Mesenchymal stem cell (in vitro differentiated cells and primary cell): ENCODE measurements at places on chromosomes 4 and X.

GRCh38 chrX:1475481-1475880, 22.8 kb upstream of the ASMTL start:
- DNase-seq, result no peak

DNA sequence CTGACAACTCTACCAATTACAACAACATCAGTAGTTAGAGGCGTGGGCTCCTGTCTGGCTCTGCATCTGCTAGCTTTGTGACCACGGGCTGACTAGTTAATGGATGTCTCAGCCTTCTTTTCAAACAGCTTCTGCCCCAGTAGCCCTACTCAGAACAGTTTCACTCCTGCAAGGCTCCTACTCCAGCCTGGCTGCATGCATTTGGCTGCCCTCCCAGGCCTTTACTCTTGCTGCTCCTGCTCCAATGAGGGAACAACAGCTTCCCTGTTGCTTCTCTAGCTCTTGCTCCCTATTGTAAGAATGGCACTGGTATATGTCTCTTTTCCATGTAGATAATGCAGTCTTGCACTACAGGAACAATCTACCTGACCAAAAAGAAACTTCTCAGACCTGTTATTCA, 93.3 kb downstream of the TTC29 start:
- no peak for DNase-seq

- no peak for DNase-seq
Measured at GRCh38 chr4:94798808-94799207, 41.1 kb downstream of the BMPR1B start.

DNA sequence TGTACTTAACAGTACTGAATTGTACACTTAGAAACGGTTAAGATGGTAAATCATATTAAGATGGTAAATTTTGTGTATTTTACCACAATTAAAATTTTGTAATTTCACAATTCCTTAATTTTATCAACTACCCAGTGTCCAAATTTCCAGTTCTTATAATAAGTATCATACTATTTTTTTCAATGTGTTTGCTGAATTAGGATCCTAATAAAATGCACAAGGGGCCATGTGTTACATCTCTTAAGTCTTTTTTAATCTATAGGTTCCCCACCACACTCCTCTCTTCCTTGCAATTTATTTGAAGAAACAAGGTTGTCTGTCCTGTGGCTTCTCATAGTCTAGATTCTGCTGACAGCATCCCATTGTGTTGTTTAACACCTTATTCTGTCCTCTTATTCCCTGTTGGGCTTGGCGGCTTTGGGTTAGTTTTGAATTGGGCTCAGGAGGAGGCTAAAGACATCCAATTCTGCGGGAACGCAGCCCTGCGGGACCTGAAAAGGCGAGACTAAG, 533 bp upstream of the SYAP1 start:
- DNase-seq, result no peak

GRCh38 chr4:69668680-69669079, 15.6 kb upstream of the UGT2A1 start:
- DNase-seq, result no peak

DNA sequence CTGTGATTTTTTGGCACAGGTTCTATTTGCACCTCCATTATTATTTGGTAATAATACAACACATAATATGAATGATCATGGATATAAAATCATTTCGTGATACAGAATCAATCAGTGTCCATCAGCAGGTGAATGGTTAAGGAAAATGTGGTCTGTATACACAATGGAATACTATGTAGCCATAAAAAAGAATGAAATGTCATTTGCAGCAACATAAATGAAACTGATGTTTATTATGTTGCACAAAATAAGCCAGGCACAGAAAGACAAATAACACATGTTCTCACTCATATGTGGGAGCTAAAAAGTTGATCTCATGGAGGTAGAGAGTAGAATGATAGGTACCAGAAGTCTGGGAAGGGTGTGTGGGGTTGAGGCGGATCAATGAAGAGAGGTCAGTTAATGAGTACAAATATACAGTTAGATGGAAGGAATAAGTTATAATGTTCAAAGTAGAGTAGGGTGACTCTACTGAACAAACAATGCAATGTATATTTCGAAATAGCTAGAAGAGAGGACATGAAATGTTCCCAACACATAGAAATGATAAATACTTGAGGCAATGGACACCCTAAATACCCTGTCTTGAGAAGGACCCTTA, 1.1 kb upstream of the SMARCA1 start:
- DNase-seq, result no peak

DNA sequence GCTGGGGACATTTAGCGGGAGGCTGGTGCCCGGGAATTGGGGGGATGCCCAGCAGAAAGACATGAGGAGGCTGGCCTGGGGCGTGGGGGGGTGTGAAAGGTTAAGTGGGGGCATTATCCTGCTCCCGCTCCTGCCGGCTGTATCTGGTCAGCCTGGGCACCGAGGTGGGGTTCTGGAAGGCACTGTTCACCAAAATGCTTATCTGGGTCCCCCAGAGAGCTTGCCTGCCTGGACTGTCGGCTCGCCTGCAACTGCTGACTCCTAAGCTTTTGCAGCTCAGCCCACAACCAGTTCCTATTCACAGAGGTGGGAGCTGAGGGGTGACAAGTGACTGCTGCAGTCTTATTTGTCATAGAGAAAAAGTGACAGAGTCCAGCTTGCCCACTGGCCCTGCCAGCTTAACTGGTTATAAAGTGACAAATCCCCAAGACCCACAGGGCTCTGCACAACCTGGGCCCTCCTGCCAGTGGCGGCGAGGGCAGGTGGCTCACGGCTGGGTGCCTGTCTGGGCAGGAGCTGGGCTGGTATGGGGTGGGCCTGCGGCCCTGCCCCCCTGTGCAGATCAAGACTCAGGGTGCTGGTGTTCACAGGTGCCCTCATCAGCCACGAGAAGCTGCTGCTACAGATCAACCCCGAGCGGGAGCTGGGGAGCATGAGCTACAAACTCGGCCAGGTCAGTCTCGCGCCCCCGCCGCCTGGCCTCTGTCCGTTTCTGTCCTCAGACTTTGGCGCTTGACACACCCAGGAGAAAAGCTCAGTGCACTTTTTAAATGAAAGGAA, 23.7 kb upstream of the MSANTD1 start:
- DNase-seq, result no peak

DNA sequence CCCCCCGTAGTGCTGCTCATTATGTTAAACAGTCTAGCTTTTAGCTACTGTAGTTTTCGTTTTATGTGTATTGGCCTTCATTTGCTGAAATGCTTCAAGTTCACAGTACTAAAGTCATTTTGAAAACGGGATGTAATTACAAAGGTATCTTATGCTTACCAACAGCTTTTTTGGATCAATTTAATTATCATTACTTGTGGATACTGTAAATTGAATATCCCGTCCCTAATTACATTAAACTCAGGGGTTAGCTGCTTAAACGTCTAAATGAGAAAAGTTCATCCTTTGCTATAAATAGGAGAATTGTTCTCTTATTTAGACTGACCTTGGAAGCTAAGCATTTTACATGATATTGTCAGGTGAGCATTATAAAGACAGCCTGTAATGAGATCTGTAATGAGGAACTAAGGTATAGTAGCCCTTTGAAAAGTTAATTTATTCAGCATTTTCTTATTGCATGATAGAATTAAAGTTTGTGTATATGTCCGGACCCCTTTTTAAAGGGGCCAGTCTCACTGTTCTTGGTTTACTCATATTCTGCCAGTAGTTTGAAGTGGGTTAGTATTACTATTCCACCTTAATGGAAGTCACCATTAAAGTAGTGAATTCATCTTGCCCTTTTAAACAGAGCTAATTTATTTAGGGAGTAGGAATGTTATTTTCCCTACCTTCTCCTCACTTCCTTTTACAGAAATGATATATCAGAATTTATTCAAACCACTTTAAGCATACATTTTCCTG, 252.6 kb downstream of the TENM3 start:
- DNase-seq, result no peak
